SK-N-MC (cell line): ENCODE measurements at places on chromosomes 1 and 21.

GRCh38 chr1:20290624-20291597, at the start of gene VWA5B1:
TSS of gene VWA5B1 (plus strand) at chr1:20290875. CDS start at chr1:20310602, 19,727 bp downstream.
- DNase-seq: no peak

- DNase-seq: peak; percentile 66
Measured at GRCh38 chr1:55195521-55196233, 19.5 kb downstream of the USP24 start.

DNA sequence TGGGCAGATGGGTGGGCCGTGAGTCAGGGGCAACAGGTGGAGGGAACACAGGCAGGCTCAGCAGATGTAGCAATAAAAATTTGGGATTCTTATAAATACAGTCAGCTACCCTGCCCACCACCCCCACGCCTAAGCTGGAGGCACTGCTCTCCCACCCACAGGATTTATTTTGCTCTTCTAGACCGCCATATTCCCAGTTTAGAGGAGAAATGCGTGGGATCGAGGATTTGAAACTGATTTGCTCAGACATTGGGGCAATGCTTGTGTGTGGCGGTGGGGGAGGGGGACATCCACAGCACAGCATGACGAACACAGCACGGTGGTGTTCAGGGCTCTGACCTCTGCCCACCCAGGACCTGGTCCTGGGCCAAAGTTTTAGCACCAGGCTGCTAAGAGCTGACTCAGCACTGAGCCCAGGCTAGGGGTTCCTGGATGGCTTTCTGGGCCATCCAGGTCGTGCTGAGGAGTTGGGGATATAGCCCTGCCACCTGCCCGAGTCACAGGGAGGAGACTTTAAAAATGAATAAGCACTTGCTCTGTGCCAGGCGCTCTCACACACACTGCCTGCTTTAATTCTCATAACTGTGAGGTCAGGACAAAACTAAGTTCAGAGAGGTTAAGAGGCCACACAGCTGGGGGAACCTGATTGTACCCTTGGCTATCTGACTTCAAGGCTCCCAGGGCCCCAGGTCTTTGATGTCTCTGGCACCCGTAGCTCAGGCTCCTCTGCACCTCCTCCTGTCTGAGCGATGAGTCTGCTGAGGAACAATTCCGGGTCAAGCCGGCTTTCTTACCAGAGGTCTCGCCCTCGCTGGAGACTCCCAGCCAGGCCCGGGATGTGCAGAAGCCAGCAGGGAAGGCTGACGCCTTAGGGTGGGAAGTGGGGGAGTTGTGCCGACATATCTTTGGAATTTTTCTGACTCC, 29.4 kb upstream of the CSF1 start:
- DNase-seq: no peak

GRCh38 chr1:153945795-153946621, 510 bp downstream of the DENND4B start:
- no peak for DNase-seq

- peak; percentile 64 for DNase-seq
Measured at GRCh38 chr1:210246447-210246846, 13.9 kb downstream of the SERTAD4 start.

- DNase-seq: no peak
Measured at GRCh38 chr1:14462851-14463250, 135.6 kb upstream of the KAZN start.

DNA sequence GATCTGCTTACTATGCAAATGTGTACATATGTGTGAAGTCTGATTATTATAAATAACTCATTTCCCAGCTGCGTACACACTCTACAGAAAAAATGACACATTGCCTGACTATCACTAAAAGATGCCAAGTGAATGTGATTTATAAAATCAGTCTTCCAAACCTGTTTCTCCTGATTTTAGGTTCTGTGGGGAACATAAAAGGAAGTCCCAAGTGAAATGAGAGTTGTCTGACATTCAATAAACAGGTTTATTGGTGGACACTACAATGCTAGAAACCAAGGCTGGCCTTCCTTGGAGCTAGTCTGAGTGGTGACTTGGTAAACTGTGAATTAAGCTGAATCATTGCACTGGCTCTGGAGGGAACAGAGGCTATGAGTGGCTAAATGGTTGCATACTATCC, 287.9 kb upstream of the ESRRG start:
- no peak for DNase-seq

GRCh38 chr1:91031081-91031480, 9.2 kb upstream of the ZNF644 start:
- no peak for DNase-seq

- no peak for DNase-seq
Measured at GRCh38 chr1:12258272-12258671, 28.4 kb downstream of the VPS13D start.

DNA sequence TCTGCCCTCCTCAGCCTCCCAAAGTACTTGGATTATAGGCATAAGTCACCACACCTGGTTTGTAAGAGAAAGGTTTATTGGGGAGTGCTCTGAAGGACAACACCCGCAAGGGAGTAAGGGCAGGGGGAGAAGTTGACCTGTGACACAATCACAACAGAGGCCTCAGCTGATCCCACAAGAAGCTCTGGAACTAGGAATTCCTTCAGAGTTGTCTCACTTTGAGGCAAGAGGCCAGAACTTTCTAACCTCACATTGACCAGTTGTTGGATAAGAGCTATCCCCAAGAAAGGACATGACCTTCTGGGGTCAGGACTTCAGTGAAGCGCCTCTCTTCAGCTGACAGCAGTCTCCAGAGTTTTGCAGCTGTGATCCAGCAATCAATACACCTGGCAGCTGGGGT, 27.4 kb upstream of the RC3H1 start:
- no peak for DNase-seq

- DNase-seq: no peak
Measured at GRCh38 chr1:92503043-92503925, 16.6 kb upstream of the GFI1 start.

- DNase-seq: no peak
Measured at GRCh38 chr1:33295023-33295422, 25.9 kb downstream of the A3GALT2 start.

GRCh38 chr1:106956721-106957120, 99.8 kb upstream of the PRMT6 start:
- peak; percentile 42 for DNase-seq

- DNase-seq: no peak
Measured at GRCh38 chr1:187078916-187079315, 250.2 kb downstream of the PLA2G4A start.

DNA sequence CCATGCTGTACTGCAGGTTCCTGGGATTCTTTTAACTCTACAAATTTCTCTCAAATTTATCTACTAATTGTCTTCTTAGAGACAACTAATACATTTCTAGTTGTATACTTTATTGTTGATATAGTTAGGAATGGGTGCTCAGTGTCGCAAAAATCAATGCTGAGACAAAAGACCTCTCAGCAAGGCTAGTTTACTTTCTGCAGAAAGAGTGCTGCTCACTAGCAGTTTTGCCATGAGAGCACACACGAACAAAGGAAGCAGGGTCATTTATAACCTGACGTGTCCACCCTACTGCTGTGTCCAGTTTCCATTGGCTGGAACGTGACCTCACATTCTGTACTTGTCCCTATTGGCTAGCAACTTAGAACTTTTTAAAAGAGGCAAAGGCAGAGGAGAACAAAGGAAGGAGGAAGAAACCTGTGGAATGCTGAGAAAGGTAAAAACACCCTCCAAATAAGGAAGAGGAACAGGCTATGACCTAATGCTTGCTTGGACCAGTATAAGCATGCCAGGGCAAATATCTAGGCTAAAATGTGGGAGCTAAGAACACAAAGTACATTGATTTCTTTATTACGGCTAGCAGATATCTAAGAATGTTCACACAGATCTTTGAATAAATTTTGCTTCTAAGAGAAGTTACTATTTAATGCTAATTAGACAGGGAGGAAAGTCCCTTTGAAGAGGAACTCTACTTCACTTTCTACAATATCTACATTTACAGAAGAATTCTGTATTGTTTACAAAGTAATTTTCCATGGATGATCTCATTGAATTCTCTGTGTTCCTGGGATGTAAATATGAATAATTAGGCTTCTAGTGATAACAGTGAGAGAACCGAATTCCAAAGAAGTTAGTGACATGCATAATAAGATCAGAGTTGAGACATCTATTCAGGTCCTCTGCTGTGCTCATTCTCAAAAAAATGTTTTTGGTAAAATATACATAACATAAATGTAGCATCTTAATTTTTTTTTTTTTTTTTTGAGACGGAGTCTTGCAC, 86.0 kb upstream of the MAP10 start:
- no peak for DNase-seq

- DNase-seq: no peak
Measured at GRCh38 chr1:194026422-194026821, 840.0 kb upstream of the B3GALT2 start.

DNA sequence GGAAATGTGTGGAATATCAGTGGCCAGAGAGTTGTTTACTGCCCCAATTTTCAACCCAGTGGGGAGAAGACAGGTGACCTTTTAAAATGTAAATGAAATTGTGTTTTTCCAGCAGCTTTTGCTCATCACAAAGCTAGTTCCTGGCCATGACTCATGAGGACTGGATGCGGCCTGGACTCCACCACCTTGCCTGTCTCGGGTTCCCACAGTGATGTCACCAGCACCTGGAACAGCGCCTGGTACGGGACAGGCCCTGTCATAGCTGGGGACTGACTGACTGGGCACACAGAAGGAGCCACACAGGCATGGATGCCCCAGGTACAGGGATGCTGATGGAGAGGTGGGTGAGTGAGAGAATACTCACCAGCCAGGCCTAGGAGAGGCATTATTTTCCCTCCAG, 277.1 kb downstream of the AJAP1 start:
- no peak for DNase-seq

DNA sequence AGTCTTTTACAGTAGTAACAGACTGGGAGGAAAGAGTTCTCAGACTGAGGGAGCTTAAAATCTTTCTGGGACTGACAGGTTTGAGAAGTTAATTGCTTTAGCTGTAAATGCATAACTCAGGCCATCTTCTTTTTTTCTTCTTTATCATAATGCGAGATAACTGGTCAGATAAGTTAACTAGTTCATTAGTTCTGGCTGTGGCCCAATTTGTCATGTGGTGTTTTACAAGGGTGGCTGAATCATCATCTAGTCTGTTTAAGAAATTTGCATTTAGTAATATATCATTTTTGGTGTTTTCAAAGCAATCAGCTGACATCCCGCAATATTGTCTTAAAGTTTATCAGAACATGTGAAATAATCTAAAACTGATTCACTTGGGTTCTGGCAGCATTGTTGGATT, 14.0 kb downstream of the HSD3B2 start:
- no peak for DNase-seq

GRCh38 chr1:163826500-163826899, 504.7 kb downstream of the NUF2 start:
- DNase-seq: no peak

DNA sequence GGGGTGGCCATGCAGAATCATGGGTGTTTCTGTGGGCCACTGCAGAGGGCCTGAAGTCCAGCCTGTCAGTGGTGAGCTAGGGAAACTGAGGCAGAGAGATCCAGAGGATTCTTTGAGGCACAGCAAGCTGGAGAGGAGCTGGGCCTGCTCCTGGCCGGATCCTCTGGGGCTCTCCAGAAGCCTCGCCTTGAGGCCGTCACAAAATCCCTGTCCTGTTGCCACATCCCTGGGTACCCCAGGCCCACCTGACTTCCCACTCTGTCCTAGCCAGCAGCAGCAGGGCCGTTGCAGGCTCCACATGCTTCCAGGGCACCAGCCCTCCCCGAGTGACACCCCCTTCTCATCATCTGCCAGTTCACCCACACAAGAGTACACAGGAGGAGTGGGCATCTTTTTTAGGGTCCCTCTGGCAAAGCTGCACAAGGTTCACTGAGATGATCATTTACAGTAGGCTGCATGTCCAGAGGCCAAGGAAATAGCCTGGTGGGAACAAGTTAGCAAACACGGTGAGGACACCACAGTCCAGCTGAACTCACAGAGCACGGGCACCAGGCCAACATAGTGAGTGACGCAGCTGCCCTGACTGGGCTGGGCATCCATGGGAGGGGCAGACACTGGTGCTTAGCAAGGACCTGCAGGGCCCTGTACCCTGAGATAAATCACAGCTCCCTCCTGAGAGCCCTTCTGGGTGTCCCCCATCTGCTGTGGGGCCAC, 25.1 kb upstream of the TSPEAR start:
- no peak for DNase-seq

GRCh38 chr1:63148825-63149645, 173.3 kb upstream of the FOXD3 start:
- DNase-seq: no peak

- DNase-seq: no peak
Measured at GRCh38 chr1:45016767-45017166, 4.7 kb downstream of the UROD start.

GRCh38 chr1:59057211-59057694, 239.6 kb upstream of the FGGY start:
- DNase-seq: peak; percentile 95

DNA sequence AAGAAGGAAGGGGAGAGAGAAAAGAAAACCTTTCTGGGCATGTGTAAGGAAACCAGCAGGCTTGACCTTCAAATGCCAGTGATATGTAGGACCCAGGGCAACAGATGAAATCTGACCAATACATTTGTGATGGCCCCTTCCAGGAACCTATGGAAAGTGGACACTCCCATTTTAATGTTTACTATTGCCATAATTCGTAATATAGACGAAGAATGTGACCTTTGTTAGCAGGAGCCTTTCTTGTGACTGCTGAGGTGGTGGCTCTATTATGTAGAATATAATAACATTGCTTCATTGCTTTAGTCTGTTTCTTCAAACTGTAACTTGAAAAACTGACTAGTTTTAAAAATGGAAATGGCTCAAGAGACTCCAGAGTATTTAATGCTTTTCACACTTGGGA, 150.8 kb downstream of the MAGI3 start:
- no peak for DNase-seq

- DNase-seq: no peak
Measured at GRCh38 chr1:14778898-14779865, 180.7 kb downstream of the KAZN start.

GRCh38 chr1:11058595-11059154, 1.1 kb downstream of the SRM start:
- no peak for DNase-seq
